Activated CD8-positive, alpha-beta memory T cell treated with anti-CD3 and anti-CD28 coated beads for 1 hour (primary cell): ENCODE measurements at places on chromosomes 7 and 10.

- no peak for DNase-seq
Measured at GRCh38 chr7:104927055-104927454, 87.0 kb upstream of the KMT2E start.

DNA sequence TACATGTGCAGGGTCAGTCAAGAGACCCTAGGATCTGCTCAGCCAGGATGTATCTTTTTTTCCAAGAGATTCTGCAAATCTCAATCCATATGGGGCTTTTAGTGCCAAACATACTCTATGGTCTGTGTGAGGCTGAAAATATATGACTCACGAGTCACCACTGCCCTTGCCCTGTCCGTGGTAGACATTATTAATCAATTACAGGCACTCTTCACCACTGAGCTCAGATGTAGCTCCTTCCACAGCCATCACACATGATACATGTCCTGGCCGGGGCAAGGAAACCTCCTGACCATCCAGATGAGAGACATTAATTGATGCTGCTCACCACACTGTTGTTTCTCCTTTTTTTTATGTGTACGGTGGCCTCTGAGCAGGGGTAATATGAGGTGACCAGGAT is 90.2 kb upstream of the RET start:
- no peak for DNase-seq

DNA sequence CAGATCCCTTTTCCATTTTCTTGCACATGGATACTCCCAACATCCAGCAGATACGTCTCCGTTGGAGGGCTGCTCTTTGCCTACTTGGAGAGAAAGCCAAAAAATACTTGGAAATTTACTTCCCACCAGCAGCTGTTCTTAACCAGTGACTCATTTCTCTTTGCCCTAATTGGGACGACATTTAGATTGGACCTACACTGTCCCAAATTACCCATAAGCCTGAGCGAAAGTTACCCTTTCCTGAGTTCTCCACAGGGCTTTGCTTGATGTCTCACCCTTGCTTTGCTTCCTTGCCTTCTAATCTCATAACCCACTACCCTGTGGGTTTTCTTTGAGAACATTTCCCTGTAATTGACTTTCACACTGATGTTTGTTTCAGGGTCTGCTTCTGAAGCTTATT is 48.1 kb downstream of the SAMD8 start:
- DNase-seq, result no peak

- no peak for DNase-seq
Measured at GRCh38 chr7:85287106-85287825, 100.4 kb upstream of the SEMA3D start.

DNA sequence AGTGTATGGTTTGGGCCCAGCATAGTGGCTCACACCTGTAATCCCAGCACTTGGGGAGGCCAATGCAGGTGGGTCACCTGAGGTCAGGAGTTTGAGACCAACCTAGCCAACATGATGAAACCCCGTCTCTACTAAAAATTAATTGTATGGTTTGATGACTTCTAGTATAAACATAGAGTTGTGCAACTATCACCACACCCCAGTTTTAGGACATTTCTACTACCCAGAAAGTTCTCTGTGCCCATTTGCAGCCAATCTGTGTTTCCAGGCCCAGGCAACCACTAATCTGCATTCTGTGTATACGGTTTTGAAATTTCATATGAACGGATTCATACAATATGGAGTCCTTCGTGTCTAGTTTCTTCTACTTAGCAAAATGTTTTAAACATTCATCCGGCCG is 20.0 kb downstream of the CLIP2 start:
- DNase-seq, result no peak
